ENCODE measurements at places on chromosomes 3 and 15.

- DNase-seq = no peak
Measured at GRCh38 chr3:197253238-197253947, 45.0 kb downstream of the DLG1 start.

GRCh38 chr3:76724706-76725105, 315.2 kb upstream of the ROBO2 start:
- DNase-seq = no peak

DNA sequence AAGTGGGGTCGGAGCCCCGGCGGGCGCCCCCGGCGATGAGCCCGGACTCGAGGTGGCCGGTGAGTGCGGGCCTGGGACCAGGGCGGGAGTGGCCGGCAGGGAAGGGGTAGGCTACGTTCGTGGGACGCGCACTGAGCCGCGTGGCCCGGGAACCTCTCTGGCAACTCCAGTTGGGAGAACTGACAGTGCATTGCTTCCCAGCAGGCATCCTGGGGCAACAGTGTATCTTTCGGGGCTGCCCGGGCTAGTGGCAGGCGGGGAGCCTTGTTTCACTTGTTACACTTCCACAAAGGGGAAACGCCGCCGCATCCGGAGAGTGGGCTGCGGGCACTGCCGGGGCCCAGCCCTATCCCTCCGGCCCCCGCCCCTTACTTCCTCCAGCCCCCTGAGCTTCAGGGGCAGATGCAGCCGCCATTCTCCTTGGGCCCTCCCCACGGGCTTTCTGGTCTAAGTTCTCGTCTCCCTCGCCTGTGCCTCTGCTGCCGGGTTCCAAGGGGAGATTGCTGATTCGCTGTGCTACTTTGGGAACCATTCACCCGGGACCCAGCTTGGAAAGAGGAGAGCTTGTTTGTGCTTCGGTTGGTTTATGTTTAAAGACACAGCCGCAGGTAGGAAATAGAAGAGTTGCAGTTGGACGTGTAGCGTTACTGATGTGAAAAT, 675 bp downstream of the BRPF1 start:
- no peak for DNase-seq

GRCh38 chr3:64694114-64694513, 6.3 kb upstream of the ADAMTS9 start:
- DNase-seq = no peak

- DNase-seq = no peak
Measured at GRCh38 chr3:76097589-76097969, 312.2 kb upstream of the ZNF717 start.

DNA sequence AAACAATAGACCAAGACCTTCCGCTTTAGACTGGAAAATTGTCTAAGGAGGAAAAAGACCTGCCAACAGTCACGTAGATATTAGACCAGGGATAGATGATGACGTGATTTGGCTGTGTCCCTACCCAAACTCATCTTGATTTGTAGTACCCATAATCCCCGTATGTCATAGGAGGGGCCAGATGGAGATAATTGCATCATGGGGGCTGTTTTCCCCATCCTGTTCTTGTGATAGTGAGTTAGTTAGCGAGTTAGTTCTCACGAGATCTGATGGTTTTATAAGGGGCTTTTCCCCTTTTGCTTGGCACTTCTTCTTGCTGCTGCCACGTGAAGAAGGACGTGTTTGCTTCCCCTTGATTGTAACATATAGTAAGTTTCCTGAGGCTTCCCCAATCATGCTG, 31.7 kb upstream of the SUCLG2 start:
- DNase-seq = no peak

DNA sequence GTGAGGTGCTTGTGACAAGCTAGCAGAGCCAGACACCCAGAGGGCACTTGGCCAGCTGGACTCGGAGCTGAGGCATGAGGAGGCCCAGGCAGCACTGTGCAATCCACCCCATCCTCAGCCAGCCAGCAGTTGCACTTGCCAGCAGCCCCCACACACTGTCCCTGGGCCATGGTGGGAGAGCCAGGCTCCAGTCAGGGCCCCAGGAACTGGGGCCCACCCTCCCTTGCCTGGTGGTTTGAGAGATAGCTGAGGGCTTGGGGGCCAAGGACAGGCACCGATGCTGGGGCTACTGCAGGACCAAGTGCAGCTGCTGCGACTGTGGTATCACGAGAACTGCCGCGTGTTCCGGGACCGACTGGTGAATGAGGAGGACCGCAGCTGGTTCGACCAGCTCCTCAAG, 63.5 kb downstream of the DNAH1 start:
- DNase-seq = no peak

GRCh38 chr3:194994551-194994981, 276.4 kb downstream of the XXYLT1 start:
- DNase-seq = no peak

- DNase-seq = no peak
Measured at GRCh38 chr3:23152989-23153388, 50.1 kb upstream of the UBE2E2 start.

DNA sequence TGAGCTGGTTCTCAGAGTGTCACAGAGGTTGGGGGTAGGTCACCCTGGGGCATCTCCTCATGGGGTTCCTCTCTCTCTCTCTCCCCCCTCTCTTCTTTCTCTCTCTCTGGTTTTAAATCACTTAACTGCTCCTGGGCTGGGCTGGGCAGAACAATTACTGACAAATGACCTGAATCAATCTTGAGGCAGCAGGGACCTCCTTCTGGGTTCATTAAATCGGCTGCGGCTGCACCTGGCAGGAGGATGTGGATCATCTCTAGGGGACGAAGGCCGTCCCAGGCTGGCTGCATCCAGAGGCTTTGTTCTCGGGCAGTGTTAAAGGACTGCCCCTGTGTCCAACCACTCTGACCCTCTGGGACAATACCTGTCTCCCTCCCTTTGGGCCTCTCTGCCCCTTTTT, 143.1 kb downstream of the TLE3 start:
- DNase-seq = no peak

GRCh38 chr3:157021679-157022078, 138.3 kb downstream of the CCNL1 start:
- no peak for DNase-seq

DNA sequence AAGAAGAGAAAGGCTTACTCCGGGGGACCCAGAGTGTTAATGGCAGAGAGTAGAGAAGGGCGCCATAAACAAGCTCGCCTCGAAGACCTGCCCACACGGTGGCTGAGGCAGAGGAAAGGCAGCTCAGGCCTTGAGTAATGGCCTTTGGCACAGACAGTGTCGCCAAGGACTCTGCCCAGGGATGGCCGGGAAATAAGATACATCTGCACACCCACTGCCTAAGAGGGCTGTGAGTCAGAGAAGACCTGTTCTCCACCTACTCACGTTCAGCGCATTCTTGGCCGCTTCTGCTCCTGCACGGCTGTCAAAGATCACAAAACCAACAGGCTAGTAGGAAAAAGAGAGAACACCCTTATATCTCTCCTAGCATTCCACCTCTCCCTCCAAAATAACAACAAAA, 26.2 kb downstream of the RBPMS2 start:
- no peak for DNase-seq

GRCh38 chr3:80350771-80351170, 583.0 kb upstream of the ROBO1 start:
- no peak for DNase-seq

GRCh38 chr3:8529181-8529637, 27.6 kb downstream of the LMCD1 start:
- DNase-seq = no peak

- peak; percentile 18 for DNase-seq
Measured at GRCh38 chr3:71709908-71710511, 15.2 kb downstream of the EIF4E3 start.

DNA sequence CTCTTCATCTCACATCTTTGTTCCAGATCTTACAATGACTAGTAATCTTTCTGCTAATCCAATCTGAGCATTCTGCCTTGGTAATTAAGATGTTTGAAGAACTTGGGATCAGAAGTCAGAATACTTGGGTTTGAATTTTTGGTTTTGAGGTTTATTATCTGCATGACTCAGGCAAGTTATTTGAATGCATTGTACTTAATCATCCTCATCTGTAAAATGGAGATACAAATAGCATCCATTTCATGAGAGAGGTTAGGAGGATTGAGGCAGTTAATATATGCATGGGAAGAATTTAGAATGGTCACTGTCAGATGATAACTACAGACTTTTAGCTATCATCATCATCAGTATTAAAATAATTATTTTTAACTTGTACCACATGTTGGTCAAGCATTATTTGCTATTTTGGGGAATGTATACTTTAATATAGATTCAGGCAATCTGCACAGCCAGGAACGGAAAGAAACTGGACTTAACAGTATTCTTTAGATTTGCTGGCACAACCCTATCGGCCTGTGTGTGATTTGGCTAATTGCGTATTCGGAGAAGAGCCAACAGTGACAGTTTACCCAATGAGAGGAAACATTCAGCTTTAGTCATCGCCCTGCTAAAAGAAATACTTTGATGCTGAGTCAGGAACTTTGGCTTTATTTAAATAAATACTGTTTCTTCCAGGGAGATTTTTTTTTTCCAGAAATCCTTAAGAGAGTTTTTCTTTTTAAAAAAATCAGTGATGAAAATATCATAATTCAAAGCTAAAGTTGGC, 600.0 kb downstream of the ROBO1 start:
- DNase-seq = no peak

DNA sequence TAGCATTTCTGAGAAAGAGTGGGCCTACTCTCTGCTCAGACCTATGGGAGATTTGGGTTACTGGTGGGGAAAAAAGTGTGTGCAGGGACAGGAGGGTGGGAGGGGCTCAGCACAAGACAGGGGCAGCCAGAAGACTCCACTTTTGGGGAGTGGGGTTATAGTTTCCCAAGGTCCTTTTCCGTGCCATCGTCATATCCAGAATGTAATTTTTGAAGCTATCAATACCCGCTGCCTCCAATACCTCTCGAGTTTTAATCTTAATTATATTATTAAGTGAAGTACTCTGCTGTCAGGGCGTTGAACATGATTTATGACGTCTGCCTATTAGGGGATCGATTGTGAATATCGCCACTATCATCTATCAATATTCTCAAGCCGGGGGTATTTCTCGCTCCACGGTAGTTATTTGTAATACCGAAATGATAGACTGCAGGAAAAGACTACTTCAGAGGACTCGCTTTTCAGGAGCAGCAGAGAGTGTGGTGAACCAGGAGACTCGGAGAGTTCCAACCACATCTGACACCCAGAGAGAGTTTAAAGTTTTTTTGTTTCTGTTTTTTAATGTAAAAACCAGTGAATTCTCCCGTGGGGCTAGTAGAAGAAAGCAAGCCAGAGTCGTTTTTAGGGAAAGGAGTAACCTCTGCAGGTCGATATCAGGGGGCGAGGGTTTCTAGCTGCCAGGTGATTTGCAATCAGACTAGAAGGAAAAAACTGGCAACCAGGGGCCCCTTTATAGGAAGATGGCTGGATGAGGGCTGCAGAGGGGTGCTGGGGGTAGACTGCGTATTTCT, 20.6 kb downstream of the NR2F2 start:
- no peak for DNase-seq

- DNase-seq = no peak
Measured at GRCh38 chr3:55191911-55192775, 264.3 kb upstream of the LRTM1 start.

DNA sequence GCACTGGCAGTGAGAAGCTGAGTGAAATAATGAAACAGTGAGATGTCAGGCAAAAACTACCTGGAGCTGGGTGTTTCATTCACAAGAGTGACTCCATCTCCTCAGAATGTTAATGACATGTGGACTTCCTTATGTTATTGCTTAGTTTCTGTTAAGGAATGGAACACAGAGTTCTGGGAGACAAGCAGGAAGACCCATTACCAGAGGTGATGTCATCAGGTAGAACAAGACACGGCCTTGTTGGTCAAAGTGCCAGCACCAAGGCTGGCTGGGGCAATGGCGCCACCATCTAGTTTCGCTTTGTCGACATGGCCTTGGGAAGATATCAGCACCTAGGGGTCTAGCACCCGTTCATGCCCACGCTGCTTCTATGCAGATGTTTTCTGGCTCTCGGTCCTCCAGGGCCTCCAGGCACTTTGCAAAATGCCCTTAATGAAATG, 252.2 kb downstream of the FAM43A start:
- DNase-seq = no peak

DNA sequence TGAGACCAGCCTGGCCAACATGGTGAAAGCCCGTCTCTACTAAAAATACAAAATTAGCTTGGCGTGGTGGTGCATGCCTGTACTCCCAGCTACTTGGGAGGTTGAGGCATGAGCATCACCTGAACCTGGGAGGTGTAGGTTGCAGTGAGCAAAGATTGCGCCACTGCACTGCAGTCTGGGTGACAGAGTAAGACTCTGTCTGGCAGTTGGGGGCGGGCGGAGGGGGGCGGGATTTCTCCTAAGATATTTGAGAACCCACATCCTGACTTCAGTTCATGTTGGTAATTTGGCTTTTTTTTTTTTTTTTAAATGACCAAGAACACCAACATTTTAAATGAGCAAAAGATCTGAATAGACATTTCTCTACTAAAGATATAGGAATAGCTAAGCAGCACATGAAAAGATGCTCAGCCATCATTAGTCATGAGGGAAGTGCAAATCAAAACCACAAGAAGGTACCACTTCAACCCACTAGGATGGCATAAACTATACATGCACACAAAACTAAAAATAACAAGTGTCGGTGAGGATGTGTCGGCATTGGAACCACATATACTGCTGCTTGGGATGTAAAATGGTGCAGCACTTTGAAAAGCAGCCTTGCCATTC, 75.6 kb upstream of the LMOD3 start:
- no peak for DNase-seq

DNA sequence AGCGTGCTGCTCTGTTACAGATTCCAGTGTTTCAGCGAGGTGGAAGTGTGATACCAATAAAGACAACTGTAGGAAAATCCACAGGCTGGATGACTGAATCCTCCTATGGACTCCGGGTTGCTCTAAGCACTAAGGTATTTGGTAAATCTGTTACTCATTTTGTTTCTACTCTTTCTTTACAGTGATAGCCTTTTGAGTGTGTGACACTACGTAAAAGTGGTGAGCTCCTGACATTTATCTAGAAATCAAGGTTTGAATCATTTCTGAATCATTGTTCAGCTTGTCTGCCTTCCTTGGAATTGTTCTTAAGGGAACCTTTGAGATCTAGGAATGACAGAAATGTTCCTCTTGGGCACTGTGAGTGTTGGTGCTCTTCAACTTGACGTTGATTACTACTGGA, 11.2 kb upstream of the CAPN3 start:
- DNase-seq = no peak

DNA sequence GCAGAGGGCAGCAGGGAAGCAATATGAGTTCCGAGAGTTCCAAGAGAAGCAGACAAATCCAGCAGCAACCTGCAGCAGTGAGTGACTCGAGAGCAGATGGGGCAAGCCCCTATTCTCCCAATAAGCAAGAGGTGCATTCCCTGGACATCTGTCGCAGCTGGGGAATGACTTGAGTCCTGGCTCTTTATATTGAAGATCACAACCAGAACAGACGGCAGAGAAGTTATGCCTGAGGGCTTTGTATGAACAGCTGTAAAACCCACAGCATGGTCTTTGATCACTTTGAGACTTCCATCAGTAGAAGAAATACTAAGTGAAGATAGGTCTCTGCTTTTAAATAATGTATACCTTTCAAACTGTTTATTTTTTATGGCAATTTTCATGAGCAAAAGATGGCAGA, 23.6 kb upstream of the C3orf22 start:
- DNase-seq = no peak

GRCh38 chr3:71725271-71725991, at the start of gene EIF4E3:
EIF4E3 (minus strand) TSS chr3:71725402; CDS start chr3:71725367, 35 bp downstream.
- DNase-seq = no peak

GRCh38 chr3:143974271-143975238, 2.9 kb downstream of the DIPK2A start:
- DNase-seq = no peak
